Stimulated activated CD4-positive, alpha-beta T cell treated with anti-CD3 and anti-CD28 coated beads, Interleukin-2, amount 100 ng/mL, for 4 hours (primary cell): ENCODE measurements at places on chromosomes 4 and X.

DNA sequence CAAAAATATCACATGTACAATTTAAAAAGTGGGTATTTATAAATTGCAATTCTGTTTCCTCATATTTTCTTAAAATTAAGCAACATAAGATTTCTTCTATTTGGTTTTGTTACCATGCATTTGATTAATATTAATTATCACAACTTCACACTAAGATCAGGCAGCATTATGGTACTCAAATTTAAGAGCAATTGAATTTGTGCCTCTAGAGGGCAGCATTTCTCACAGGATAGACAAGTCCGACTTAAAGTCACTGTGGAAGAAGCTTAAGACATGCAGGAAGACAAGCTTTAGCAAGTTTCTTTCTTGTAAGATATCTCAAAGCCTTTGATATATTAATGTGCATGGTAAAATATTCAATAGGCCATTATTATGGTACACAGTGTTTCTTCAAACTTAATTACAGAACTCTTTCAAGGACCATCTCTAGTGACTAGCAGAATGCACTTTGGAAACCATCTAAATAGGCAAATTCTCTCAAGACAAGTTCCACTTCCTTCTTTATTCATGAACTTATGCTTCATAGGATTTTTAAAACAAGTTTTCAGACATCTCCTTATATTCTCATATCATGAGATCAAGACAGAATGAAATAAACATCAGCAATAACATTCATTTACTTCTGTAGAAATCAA lies 35.0 kb downstream of the FBXW7 start:
- peak; percentile 63 for DNase-seq

DNA sequence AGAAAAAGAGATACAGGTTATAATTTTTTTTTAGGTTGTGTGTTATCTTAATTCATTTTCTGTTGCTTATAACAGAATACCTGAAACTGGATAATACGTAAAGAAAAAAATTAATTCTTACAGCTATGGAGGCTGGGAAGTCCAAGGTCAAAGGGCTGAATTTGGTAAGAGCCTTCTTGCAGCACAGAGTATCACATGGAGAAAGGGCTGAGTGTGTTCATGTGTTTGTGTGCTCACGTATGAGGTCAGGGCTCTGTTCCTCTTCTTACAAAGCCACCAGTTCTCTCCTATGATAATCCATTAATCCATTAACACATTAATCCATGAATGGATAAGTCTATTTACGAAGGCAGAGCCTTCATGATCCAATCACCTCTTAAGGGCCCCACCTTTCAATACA lies 8.6 kb upstream of the RAB28 start:
- DNase-seq = no peak

GRCh38 chr4:64799751-64800150 lies 390.5 kb upstream of the TECRL start:
- DNase-seq = no peak

- peak; percentile 11 for DNase-seq
Measured at GRCh38 chr4:72302981-72303704, 265.9 kb downstream of the ADAMTS3 start.

DNA sequence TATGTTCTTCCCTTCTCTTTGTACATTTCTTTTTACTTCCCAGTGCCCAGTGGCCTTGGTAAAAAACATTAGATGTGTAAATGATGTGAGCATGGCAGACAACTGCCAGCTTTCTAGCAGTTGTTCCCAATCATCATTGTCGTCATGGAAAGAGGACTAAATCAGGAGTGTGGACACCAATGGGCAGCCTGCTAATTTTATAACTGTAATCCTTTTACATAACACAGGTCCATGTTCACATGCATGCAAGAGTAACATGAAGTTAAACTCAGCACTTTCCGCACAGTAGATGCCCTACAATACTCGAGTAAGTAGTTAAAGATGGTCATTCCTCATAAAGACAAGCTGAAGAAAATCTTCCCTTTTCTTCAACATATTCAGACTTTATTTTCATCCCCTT lies 23.4 kb upstream of the G3BP2 start:
- DNase-seq = no peak

- no peak for DNase-seq
Measured at GRCh38 chrX:15906041-15906943, 51.7 kb upstream of the AP1S2 start.

GRCh38 chr4:3857269-3857926 lies 91.2 kb downstream of the ADRA2C start:
- no peak for DNase-seq

DNA sequence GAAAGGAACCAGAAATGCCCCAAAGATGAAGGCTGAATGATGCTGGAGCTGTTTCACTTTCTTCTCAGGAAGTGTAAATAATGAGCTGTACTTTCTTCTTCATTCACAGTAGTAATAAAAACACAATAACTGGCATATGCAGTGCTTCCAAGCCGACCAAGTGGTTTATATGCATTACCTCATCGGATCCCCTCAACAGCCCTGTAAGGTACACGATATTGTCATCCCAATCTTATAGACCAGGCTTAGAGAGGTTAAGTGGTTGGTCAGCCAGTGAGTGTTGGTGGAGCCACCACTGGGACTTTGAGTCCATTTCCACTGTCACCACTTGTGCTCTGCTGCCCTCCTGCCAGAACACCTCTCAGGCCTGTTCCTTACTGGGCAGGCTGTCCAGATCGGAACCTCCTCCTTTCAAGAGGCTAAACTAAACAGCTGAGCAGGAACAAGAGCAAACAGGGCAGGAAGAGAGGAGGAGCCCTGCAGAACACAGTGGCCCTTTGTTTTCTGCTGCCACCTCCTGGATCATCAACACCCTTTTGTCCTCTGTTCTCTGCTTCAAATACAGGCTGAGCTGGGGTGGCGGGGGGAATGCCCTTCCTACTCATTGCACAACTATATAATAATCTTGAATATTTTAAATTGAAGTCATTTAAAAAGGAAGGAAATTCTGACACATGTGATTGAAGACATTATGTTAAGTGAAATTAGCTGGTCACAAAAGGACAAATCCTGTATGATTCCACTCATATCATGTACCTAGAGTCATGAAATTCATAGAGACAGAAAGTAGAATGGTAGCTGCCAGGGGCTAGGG lies 112.5 kb upstream of the ATP6AP2 start:
- DNase-seq = no peak

- no peak for DNase-seq
Measured at GRCh38 chr4:89492581-89493071, 185.0 kb upstream of the GPRIN3 start.

- DNase-seq = no peak
Measured at GRCh38 chr4:11529625-11530201, 101.0 kb upstream of the HS3ST1 start.

- no peak for DNase-seq
Measured at GRCh38 chr4:4320951-4321714, 31.1 kb downstream of the ZBTB49 start.

DNA sequence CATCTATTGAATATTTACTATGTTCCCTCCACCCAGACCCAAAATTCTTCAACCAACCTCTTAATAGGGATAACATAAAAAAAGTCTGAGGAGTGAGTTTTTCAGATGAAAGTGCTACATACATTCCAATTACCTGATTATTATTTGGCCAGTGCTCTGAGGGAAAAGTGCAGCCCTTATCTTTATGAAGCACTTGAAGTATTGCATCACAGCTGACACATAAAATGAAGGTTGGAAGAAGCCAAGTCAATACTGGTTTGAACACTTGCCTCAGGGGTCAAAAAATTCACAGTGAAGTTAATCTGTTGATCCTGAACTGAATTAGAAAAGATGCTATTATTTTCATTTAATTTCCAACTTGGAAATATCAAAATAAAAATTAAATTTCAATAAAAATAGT lies 498.9 kb downstream of the INPP4B start:
- no peak for DNase-seq

DNA sequence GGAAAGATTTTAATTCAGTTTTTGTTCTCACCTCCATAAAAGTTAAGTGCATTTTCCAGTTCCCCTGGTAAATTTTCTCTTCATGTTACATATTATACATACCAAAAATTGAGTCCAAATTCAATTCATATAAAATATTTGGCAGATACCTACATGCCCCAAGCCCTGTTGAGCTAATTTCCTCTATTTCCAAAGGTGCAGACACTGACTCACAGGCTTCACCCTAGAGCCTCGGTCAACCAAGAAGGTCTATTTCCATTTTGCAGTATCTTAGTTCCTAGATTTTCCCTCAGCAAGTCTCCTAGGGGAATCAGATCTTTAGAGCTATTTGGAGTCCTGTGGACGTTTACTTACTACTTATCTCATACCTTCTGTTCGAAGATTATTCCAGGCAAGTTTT lies 174.4 kb downstream of the TSPAN5 start:
- no peak for DNase-seq

DNA sequence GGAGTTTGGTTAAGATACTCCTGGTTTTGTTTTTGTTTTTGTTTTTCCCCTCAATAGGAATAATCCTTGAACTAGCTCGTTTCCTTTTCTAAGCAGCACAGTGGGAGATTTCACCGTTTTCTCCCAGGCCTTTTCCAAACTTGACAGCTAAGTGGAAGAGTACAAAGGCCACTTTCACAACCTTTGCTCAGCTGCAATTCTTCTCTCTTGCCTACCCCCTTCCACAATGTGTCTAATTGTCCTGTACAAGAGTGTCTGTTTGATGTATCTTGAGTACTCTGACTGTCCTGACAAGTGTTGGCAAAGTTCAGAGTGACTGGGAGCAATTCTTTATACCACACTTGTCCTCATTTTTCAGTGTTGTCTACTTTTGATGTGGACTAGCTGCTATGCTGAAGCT lies 674.3 kb upstream of the AMOT start:
- no peak for DNase-seq

- no peak for DNase-seq
Measured at GRCh38 chrX:71091263-71091662, 4.4 kb upstream of the FOXO4 start.

GRCh38 chr4:177292171-177292570 lies 17.5 kb upstream of the NEIL3 start:
- no peak for DNase-seq

- DNase-seq = no peak
Measured at GRCh38 chr4:73272816-73273215, 14.2 kb upstream of the ANKRD17 start.

GRCh38 chr4:119632216-119632615 lies 3.6 kb upstream of the PDE5A start:
- no peak for DNase-seq

GRCh38 chr4:94032754-94033153 lies 174.9 kb upstream of the SMARCAD1 start:
- no peak for DNase-seq

DNA sequence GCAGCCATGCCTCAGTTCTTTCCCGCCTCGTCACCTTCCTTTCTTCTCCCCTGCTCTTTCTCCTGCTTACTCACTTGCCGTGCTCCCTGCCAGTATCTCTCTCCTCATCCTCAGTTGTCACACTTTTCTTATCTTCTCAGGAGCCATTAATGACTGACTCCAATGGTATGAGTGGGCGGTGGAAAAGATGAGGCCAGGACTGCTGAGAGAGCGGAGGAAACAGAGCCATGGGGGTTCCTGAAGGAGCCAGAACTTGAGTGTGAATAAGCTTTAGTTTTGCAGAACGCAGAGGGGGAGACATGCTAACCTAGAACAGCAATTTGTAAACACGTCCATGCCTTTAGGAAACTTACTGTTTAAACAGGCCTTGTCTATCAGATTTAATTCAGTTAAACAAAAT lies 126.5 kb downstream of the CHIC2 start:
- no peak for DNase-seq

GRCh38 chr4:6420036-6420435 lies 52.4 kb downstream of the PPP2R2C start:
- DNase-seq = no peak

DNA sequence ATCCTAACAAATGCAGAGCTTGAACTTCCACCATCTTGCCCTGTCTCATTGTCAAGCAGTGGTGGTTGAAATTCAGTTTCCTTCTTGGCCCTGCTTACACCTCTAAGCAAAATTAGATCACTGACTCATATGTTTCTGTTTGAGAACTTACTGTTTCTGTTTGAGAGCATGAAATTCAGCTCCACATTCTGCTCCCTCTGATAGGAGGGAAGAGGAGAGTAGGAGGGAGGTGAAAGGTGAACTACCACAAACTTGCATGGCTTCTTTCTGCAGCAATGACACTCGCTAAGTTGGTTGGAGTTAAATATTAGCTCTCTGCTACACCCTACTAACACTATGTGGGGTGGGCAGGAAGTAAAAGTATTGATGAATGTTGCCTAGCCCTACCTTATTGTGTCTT lies 117.8 kb upstream of the EDA2R start:
- no peak for DNase-seq

- no peak for DNase-seq
Measured at GRCh38 chr4:48454591-48454990, 28.6 kb upstream of the SLC10A4 start.
